ENCODE measurements at places on chromosomes 3 and 15.

- no peak for DNase-seq
These were observed 912.7 kb upstream of the NR2F2 start for GRCh38 chr15:95417761-95418160.

GRCh38 chr3:186544281-186544680 is at the start of gene CRYGS:
Gene CRYGS, minus strand, starts transcription at chr3:186544380. Its CDS starts 54 bp downstream, at chr3:186544326.
- no peak for DNase-seq

GRCh38 chr15:77993374-77993911 is 84.1 kb downstream of the TBC1D2B start:
- DNase-seq = no peak

- no peak for DNase-seq
These were observed 23.5 kb upstream of the CA12 start for GRCh38 chr15:63405159-63405558.

DNA sequence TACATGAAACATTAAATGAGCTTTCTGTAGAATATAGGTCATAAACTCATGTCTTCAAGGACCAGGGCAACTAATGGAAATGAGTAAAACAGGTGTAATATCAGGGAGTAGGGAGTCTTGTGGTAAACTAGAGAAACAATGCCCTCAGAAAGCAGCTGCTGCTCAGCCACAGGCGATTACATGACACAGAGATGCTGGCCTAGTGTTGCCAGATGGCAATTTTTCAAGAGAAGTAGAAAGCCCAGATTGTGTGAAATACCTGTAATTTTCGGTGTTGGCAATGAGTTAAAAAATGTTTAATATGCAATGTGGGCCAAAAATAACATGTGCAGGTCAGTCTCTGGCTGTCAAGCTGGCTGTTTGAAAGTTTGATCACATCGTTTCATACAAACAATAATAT is 23.4 kb downstream of the NCEH1 start:
- no peak for DNase-seq

DNA sequence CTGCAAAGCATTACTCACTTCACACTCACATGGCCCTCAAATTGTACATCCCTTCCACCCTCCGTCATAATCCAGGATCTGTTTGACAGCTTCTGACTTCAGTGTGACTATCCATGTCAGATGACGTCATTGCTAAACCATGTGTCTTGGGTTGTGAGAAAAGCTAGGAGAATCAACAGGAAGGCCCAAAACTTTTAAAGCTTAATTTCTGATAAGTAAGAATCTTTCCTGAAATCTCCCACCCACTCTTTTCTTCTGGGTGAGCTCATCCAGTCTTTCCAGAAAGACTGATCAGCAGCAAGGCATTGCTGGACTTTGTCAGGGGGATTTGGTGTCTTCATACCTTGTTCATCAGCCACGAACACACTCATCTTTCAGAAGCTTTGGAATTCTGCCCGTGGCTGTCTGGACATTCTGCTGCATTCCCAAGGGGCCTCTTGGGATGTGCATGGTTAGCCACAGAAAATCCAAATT is 11.5 kb upstream of the LMCD1 start:
- DNase-seq = no peak

DNA sequence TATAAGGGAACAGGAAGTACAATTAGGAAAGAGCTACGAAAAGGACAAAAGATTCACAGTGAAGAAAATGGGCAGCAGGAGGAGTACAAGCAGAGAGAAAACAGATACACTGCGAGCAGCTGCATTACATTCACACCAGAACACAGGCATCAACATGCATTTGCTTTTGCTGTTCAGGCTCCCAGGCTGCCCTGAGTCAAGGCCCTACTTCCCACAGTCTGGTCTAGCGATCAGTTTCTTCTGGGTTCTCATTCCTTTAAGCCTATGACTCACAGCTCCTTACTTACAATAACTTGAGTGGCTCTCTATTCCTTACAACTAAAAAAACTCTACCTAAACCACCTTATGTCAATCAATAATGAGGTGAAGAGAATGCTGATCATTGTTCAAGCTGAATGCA is 24.5 kb upstream of the ZNF445 start:
- no peak for DNase-seq

DNA sequence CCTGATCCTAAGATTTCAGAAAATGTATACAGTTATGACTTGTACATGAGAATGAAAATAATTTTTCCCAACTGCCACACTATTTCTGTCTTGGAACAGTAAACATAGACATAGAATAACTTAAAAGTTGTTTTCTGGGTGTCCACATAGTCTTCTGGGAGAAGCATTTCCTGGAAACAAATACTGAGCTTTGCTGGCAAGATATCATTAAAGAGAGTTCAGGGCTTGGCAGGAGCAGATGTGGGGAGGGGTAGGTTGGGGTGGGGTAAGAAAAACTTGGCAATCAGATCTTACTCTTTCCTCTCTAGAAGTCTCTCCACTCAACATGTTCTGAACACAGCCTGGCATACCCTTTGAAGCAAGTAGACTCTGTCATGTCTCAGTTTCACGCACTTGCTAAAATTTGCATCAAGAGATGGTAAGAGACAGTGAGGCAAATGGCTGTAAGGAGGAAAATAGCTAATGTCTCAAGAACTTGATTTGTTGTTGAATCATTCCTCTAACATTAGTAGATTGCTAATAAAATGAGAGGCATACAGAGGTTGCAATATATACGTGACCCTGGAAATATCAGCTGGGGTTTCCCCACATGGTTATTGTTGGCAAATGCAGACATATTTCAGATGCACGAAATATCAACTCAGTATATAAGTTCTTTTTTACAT is 27.3 kb upstream of the ABI3BP start:
- no peak for DNase-seq

- DNase-seq = no peak
These were observed 22.7 kb upstream of the NIPA2 start for GRCh38 chr15:22815766-22816165.

- DNase-seq = peak; percentile 61
These were observed at the start of gene PLEKHO2 for GRCh38 chr15:64841344-64842095. Gene PLEKHO2, plus strand, starts transcription at chr15:64841915. Its CDS starts 102 bp downstream, at chr15:64842017.

GRCh38 chr15:68252925-68253534 is 23.5 kb upstream of the CLN6 start:
- no peak for DNase-seq

- DNase-seq = no peak
These were observed 156.4 kb downstream of the NTRK3 start for GRCh38 chr15:88100181-88100580.

- DNase-seq = no peak
These were observed 62.5 kb downstream of the MYO5A start for GRCh38 chr15:52466134-52466701.

- DNase-seq = no peak
These were observed 15.3 kb upstream of the RTP4 start for GRCh38 chr3:187352581-187353575.

GRCh38 chr3:179825527-179826246 is 172.8 kb downstream of the USP13 start:
- no peak for DNase-seq

DNA sequence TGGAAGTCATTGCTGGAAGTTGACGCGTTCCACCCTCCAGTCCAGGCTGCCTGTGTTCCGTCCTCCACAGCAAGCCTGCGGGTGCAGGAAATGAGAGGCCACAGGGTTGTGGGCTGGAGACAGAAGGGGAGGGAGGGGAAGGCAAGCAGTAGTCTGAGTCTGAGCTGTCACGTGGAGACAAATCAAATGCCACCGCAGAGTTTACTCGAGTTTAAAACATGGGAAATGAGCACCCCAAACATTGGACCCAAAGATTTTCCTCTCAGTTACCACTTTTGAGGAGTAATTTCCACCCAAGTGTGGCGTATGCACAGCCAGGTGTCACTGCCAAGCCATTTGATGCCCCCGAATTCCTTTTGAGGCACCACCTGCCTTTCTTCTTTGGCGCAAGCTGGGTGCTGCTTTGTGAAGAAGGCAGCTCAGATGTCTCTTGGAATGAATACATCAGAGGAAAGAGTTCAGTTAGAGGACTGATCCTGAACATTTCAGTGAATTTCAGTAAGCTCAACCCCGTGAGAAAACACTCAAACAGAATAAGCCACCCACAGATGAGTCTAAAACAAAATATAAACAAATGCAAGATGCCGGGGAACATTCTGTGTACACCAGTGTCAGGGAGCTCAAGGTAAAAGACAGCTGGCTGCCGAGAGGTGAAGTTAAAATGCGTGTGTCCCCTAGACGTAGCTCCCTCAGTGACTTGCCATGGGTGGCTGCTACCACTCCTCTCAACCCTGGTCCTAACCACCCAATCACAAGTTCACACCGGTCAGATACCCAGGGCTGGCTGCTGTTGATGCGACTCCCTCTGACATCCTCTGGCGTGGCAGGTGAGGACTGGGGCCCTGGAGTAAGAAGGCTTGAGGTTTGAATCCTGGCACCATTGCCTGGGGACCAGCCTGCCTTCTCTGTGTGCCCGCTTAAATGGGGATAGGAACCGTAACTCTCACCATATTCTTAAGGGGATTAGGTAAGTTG is 203.8 kb downstream of the UACA start:
- DNase-seq = peak; percentile 25

GRCh38 chr15:67906382-67906781 is 66.5 kb upstream of the RNU6-1 start:
- DNase-seq = no peak
